ENCODE measurements at places on chromosomes 4 and X. TPM values are rescaled to one million over a fixed set of nuclear protein-coding genes. Genes with fewer than 3 reads are reported as not detected.

The HTT-AS gene
- polyA plus RNA-seq = not detected

The IL21 gene
- polyA plus RNA-seq = not detected

The CSAG1 gene
- not detected for polyA plus RNA-seq

The GPM6B gene
- 0.30 TPM for polyA plus RNA-seq

The TBX22 gene
- not detected for polyA plus RNA-seq

The NPY2R gene
- not detected for polyA plus RNA-seq

The STATH gene
- polyA plus RNA-seq = not detected

The ACE2 gene
- not detected for polyA plus RNA-seq

The ERCC6L gene
- 0.85 TPM for polyA plus RNA-seq

- no peak for DNase-seq
Observed at GRCh38 chrX:67724359-67725110, 180.7 kb downstream of the AR start.

DNA sequence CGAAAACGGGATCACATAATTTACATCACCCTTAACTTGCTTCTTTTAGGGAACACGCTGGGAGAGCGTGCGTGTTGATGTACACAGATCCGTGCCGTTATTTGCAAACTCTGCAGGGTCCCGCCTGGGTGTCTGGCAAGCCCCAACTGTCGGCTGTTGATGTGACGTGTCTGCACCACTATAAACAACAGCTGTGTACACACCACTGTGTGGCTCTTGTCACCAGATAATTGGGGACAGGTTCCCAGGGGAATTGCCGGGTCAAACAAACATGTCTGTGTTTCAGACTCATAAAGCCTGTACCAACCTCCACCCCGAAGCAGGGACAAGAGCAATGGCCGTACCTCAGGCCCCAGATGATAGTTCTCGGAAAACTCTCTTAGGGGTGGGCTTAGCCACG is 105.0 kb upstream of the AFAP1 start:
- no peak for DNase-seq

GRCh38 chr4:83276299-83277040 is 8.1 kb downstream of the COQ2 start:
- DNase-seq = peak; percentile 14

DNA sequence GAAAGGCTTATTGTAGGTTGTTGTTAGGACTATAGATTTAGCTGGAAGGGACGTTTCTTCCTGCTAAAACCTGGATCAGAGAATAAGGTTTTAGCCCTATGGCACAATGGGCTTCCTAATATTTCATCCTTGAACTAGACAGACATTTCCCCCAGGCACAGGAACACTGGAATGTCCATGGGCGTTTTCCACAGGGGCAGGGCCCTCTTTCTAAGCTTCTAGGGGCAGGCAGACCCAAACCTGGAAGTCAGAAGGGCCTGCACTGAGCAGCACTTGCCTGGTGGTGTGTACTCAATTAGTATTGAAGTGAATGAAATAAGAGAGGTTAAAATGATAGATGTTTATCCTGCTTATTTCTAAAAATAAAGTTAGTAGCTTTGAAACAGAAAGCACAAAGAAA is 41.1 kb downstream of the CASP6 start:
- no peak for DNase-seq

- DNase-seq = no peak
Observed at GRCh38 chr4:173531086-173531965, 1.3 kb upstream of the HAND2 start.

DNA sequence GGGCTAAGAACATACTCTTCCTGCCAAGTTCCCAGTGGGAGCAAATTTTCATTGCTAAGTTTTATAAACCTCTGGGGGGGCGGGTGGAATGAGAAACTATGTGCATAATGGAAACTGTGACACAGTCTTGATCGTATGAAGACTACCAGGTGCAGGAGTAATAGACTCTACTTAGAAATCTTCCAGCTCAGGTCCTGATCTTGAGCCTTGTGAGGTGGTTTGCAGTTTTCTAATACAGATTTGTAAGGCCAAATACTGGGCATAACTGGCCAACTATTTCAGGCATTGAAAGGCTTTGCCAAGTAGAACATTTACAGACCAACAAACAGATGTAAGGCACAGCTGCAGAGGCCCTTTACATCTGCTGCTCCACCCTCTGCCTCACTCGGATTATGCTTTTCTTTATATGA is 89.7 kb upstream of the CBR4 start:
- DNase-seq = no peak

GRCh38 chr4:105106426-105106825 is 40.2 kb upstream of the TET2 start:
- no peak for DNase-seq

DNA sequence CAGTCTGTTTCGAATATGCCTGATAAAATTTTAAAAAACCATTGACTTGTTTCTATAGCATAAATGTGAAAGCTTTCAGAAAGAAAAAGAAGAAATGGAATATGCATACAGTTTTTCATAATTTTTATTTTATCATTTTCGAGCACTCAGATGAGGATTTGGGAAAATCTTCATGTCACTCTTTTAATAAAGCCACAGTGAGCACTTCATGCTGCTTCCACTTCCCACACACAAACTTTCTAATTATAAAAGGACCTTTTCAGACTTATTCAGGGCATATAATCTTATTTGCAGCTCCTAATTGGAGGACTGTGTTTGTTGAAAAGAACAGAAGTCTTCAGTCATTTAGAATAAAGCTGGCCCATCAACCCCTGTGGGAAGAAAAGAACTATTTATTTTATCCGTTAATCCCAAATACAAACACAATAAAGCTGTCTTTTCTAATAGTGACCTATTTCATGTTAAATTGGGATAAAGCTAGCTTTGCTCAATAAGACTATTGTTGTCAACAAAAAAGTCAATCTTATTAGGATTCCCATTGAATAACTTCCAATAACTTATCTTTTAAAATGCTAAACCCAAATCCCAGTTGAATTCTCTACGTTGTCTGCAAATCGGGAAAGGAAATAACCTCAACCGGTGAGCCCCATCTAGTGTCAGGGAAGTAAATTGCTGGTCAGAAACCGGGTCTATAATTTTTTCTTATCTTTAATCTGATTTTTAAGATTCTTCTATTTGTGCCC is 211.5 kb downstream of the PDGFRA start:
- DNase-seq = no peak

- no peak for DNase-seq
Observed at GRCh38 chrX:39773923-39774773, 323.6 kb downstream of the BCOR start.

- no peak for DNase-seq
Observed at GRCh38 chr4:121198251-121198650, 34.1 kb upstream of the TNIP3 start.

DNA sequence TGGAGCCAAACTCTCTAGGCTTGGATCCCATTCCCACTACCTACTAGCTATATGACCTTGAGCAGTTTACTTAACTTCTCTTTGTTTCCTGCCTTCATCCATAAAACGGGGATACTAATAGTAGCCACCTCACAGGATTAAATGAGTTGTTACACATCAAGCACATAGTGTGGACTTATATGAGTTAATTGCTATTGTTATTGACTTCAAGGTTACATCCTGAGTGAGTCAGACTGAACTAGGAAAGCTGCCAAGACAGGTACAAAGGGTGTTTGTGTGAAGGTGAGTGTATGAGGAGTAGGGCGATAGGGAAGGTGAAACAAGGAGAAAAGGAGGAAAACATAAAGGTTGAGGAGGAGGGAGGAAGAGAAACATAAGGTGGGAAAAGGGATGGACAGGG is 32.2 kb downstream of the TFDP3 start:
- no peak for DNase-seq

GRCh38 chr4:7237873-7238272 is 45.5 kb downstream of the SORCS2 start:
- no peak for DNase-seq

- no peak for DNase-seq
Observed at GRCh38 chrX:155745792-155746191, 133.0 kb upstream of the TMLHE start.
